ENCODE measurements at places on chromosomes 2 and 18.

GRCh38 chr2:96529376-96530143 lies 7.0 kb upstream of the ARID5A start:
- no peak for DNase-seq

GRCh38 chr2:43714164-43714563 lies 37.9 kb upstream of the C1GALT1C1L start:
- no peak for DNase-seq

GRCh38 chr18:33606621-33607020 lies 28.6 kb downstream of the ASXL3 start:
- DNase-seq, result no peak

GRCh38 chr2:214630402-214631045 lies 179.0 kb downstream of the BARD1 start:
- no peak for DNase-seq

GRCh38 chr2:54081574-54081973 lies 33.8 kb upstream of the ACYP2 start:
- DNase-seq, result no peak

- no peak for DNase-seq
Measured at GRCh38 chr2:100391735-100392515, 25.5 kb downstream of the CHST10 start.

DNA sequence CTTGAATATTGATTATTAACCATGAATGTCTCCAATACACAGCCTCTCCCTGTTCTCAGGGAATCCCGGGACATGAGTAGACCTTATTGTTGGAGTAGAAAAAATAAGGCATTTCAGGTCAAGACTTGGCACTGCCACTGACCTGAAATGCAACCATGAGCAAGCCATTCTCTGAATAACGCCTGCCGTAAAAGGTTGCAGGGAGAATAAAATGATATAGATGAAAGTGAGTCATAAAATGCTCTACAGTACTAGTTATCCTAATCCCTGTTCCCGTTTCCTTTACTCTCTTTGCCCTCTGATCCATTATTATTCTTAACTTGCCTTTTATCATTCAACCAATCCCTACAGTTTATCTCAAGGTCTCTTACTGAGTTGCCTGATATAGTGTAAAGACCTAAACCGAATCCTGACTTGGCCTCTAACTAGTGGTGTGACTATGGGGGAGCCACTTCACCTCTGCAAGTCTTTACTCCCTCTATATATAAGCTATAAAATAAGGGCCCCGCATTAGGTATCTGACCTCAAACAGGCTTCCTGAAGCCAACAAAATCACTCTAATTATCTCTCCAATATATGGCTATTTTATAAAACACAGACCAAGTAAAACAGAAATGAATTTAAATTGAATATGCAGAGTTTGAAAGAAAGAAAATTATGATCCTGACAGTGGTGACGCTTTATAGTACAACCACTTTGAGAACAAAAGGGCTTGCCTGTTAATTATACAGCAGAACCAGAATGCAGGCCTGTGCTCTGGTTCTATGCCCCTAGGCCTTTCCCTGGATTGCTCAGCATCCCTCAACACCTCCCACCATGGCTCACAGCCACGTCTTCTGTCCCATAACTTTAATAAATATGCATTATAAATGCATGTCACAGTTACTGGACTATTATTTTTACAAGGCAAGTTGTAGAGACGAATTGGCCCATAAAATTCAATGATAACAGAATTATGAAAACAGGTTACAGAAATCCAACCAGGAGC lies 183.1 kb downstream of the STK39 start:
- no peak for DNase-seq

GRCh38 chr18:29979881-29980280 lies 1062.7 kb downstream of the DSC3 start:
- no peak for DNase-seq

DNA sequence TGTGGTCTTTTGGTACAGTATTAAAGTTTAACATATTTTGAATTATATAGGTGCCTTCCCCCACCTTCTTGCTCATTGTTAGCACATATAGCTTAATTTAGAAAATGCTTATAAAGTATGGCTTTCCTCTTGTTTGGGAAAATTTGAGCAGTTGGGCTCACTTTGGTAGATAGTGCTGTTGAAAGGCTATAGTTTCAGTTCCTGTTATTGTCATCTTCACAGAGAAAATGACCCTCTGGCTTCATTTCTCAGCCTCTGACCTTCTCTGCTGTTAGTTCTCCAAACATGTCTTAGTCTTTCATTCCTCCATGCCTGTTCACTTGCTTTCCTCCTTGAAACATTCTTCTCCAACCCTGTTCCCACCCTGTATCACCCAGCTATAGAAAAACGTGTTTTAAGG lies 200.6 kb downstream of the WDR7 start:
- no peak for DNase-seq

Measured in CD4-positive, alpha-beta T cell treated with Interleukin-4 for 1 hour (primary cell).